ENCODE measurements at places on chromosomes 2 and 18.

GRCh38 chr2:85057226-85057962 lies 75.8 kb upstream of the TCF7L1 start:
- no peak for DNase-seq

DNA sequence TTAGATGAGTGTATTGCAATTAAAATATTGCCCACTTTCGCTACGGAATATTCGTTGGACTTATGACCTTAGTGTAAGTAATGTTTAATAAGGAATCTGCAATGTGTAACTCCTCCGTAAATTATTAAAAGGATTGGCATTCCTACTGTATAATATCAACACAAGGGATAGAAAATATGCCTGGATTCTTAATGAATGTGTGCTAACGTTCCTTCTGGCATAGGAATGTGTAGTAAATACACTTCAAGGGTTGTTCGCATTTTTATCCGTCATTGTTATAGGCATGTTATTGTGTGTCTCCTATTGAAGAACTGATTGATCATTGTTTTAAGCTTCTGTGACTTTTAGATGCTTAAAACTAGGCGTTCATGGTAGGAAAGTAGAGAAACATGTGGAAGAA lies 134.5 kb downstream of the NEDD4L start:
- no peak for DNase-seq

DNA sequence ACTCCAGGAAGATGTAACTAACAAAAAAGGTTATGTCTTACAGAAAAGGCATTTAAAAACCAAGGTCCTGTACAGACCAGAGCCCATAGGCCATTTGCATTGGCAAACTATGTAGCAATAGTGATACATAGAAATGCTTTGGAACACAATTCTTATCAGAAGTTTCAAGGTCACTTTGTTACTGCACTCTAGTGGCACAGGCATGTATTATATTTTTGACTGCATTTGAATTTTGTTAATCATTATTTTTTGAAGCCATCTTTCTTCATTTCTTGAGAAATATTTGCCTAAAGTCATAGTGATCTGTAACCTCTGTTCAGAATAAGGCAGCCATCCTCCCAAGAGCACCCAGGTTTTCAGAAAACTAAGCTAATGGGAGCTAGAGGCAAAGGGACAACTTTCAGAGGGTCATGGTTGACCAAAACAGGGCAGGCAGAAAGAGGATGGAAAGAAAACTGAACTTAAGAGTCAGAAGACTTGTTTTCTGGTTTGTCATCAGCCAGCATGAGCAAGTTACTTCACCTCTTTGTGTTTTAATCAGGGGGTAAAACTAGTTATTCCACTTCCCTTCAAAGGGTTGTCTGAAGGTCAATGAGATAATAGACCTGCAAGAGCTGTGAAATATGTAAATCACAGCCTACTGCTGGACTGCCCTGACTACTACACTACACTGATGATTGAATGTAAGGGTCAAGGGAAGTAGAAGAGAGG lies 41.5 kb downstream of the SLC38A11 start:
- no peak for DNase-seq

DNA sequence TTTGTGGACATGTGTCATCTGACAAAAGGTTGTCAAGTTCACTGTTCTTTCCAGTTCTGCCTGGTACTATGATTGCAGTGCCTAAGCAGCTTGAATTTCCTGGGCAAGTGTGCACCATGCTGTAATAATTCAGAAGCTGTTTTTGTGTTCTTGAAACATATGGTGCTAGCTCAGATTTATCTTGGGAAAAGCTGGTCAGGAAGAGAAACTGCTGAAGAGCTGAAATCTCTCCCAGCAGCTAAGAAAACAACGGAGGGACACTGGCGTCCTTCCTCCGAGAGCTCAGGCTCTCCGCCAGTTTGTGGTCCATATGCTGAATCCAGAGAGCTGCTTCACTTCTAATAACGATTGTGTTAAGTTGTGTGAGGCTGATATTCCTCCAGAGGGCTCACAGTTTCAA lies 642.0 kb downstream of the DPP10 start:
- DNase-seq, result no peak

DNA sequence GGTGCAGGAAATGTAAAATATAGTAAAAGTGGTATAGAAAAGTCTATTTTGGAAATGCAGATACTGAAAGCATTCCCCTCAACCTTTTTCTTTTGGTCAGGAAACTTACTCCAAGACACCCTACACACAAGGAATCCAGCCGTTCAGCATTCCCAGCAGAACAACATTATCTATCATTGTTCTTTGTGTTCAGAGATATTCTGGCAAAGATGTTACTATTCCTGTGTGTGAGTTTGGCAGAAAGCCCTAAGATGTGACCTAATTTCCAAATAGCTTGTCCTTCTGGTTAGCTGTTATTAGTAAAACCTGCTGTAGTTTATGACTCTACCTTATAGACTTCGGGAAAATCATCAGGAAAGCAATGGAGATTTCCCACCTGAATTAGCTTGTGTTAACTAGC lies 78.1 kb upstream of the PELI1 start:
- DNase-seq, result no peak

- DNase-seq, result no peak
These were observed 103.7 kb downstream of the HS6ST1 start for GRCh38 chr2:128214866-128215460.

DNA sequence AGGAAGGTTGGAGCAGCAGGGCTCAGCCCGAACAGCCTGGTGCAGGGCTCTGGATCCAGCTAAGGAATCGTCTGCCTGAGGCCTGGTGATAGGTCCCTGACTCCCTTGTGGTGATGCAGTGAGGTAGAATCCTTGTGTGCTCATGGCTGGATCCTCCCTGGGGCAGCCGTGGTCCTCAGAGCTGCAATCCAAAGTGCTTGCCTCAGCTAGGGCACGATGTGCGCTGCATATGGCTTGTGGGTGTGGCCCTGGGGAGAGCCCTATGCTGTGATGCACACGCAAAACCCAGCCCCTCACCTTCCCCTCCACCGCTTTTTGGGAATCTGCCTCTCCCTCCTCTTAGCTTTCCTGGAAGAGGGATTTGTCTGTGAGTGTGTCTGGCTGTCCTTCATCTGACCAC lies 142.2 kb downstream of the DYSF start:
- no peak for DNase-seq

DNA sequence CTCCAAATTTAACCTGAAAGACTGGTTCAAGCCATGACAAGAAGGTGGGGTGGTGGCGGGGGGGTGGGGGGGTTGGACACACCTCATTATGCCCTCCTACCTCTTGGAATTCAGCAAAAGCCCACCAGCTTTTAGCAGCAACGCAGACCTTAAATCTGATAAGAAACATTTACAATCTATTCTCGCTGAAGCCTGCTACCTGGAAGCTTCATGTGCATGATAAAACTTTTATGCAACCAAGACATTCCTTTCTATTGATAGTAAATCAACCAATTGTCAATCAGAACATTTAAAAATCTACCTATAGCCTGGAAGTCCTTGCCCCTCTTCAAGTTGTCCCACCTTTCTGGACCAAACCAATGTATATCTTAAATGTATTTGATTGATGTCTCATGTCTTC lies 113.6 kb upstream of the FAM98A start:
- no peak for DNase-seq

DNA sequence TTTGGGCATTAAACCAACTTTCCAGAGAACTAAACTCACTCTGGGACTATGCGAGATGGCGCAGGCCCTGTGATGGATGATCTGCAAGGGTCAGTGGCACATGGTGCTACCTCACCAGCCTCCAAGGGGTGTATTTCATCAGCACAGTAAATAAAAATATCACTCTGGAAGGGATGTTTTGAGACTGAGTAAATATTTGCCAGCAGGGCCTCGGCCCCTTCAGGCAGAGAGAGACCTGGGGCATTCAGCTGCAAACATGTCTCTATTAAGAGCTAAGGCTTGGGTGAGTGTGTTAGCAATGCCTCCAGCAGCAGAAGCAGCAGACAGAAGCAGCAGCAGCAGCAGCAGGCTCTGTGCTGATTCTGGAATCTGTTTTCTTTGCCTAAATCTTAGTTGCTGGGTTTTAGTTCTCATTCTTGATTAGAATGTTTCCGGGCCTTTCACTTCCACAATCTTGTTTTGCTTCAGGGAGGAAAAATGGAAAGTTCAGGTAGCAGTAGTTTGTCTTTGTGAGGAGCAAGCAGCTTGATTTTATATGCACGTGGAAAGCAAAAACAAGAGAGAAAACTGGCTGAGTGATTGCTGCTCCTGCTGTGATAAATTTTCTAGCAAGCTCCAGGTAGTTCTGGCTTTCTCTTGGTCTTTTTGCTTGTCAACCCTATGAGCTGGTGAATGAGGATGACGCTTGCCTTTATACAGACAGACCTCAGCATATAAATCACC lies 18.6 kb downstream of the ADCYAP1 start:
- no peak for DNase-seq

GRCh38 chr2:168703926-168704325 lies 98.5 kb upstream of the NOSTRIN start:
- DNase-seq, result no peak

GRCh38 chr2:155125585-155126230 lies 427.2 kb downstream of the KCNJ3 start:
- no peak for DNase-seq

DNA sequence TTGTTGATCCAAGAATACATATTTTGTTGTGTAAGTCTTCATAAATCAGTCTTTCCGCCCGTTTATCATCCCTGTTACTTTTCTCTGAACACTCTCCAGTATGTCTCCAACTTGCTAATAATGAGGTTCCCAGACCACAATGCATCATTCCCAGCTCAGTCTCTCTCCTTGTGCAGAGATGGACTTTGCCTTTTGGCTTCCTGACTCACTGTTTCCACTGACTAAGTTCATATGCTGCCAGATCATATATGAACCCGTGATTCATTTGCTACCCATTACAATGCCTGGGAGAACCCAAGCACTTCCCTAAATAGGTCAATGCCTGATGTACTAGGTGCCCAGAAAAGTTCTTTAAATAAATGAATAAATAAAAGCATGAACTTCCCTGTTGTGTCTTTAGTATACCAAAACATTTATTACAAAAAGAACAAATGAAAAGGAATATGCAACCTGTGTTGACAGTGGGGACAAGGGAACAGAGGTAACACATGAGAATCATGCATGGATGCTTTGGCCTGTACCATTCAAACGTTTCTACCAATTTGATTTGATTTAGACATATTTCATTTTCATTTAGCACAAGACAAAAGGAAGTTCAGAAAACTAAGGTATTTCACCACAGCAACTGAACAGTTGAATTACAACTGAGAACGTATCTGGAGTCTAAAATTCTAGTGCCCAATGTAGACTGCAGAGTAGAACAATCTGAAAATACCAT lies 215.4 kb upstream of the HNRNPA3 start:
- no peak for DNase-seq

DNA sequence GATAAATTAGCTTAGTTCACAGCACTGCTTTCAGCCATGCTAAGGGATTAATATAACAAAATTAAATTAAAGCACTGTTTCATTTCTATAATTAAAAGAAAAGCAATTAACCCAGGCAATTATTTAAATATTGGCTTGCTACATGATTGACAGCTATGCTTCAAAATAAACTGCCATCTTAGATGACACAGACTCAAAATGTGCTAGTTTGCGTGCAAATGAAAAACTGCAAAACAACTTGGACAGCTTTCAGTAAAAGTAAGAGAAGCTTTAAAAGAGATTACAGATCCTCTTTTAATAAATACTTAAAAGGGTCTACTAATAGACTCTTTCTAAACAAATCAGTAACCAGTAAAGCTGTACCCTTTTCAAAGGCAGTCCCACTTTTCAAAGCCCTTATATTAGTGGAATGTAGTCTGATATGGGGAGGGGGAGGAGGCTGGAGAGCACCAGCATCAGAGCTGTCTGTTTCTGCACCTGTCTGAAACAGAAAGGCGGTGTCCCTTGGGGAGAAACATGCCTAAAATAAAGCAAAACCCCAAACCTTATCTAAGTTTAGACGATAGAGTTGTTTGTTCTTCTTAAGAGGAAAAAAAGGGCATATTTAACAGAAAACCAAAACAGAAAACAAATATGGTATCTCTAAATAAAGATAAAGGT lies 20.8 kb downstream of the EIF2AK3 start:
- no peak for DNase-seq

GRCh38 chr2:31004257-31004656 lies 134.0 kb downstream of the GALNT14 start:
- no peak for DNase-seq

DNA sequence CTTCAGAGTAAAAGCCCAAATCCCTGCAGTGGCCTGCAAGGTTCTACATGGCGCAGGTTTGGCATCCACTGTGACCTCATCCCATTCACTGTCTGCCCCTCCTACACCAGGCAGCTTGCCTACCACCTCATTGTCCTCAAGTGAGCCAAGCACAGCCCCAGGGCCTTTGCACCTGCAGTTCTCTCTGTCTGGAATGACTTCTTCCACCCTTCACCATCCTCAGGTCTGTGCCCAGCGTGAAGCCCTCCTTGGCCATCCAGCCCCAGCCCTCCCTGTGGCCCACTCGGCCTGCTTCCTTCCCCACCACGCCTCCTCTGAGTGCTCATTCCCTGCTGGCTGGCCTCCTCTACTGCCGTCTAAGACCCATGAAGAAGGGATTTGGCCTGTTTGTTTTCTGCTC lies 32.6 kb upstream of the UBE2F start:
- no peak for DNase-seq

DNA sequence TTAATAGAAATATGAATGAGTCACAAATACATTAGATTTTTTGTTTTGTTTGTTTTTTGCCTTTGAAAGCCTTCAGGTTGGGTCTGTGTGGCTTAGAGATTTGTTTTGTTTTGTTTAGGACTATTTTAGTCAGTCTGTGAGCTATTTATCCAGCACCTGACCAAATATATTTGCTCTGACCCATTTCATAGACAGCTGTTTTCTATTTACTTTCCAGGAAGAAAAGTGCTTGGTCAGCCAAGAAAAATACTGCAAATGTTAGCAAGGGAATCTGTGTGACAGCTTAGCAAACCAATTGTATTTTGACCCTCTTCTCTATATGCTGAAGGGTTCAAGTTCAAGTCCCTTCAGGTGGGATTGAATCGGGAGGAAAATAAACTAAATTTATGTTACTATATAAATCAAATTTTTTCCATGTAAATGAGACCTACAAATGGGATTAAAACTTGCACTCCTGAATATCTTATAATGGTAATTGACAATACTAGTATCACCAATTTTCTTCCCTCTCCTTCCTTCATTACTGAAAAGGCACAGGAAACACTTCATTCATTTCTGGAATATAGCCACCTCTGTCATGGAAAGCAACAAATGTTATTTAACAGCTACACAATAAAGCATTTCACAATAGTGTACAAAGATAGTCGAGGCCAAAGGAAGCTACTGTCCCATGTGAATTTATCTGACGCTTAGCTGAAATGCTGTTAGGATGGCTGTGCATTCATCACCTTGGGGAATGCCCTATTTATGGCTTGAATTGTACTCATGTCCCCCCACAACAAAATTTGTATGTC lies 23.1 kb upstream of the KLF7 start:
- peak; percentile 31 for DNase-seq

GRCh38 chr2:237345891-237346640 lies 67.9 kb downstream of the COL6A3 start:
- DNase-seq, result no peak

- DNase-seq, result no peak
These were observed 75.3 kb upstream of the MGAT4A start for GRCh38 chr2:98806236-98806697.

Measured in NCI-H1930 (cell line).